ENCODE measurements at places on chromosomes 16 and 17.
A peak's percentile ranks its signal among the peaks of the same experiment; 100 is the strongest.

GRCh38 chr17:9367156-9367555 lies 208.5 kb downstream of the STX8 start:
- no peak for DNase-seq

GRCh38 chr17:78602246-78602645 lies 25.1 kb upstream of the DNAH17 start:
- no peak for DNase-seq

GRCh38 chr16:87848676-87849345 lies 20.5 kb downstream of the SLC7A5 start:
- no peak for DNase-seq

DNA sequence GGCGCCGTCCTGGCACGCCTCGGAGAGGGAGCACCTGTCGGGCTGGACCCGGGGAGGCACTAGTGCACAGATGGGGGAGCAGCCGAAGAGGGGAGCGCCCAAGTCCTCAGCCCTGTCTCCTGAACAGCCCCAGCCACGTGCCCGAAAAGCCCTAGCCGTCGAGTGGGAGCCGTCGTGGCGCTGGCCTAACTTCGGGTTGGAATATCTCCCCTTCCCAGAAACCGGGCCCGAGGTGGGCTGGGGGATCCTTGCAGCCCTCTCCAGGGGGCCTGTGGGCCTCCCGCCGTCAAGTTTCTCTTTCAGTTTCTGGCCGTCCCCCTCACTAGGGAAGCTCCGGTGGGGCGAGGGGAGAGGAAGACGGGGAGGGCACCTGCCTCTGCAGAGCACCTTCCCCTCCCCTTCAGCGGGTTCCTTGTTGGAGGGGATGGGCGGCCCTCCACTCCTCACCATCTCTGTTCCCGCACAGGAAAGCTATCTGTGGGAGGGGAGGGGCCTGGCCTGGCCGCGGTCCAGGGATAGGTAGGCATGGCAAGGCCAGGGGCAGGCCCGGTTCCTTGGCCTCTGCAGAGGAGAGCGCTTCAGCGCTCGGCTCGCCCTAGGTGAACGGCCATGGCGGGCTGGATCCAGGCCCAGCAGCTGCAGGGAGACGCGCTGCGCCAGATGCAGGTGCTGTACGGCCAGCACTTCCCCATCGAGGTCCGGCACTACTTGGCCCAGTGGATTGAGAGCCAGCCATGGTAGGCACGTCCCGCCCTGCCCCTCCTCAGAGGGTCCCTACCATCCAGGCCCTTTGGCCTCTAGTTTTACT lies 709 bp downstream of the STAT5A start:
- peak; percentile 70 for DNase-seq

GRCh38 chr17:48231995-48232959 lies 124.7 kb downstream of the SNX11 start:
- no peak for DNase-seq

GRCh38 chr16:58459344-58460218 lies 40.4 kb upstream of the NDRG4 start:
- no peak for DNase-seq

- DNase-seq, result peak; percentile 52
These were observed 486 bp downstream of the PIGS start for GRCh38 chr17:28570716-28571360.

- DNase-seq, result no peak
These were observed 90.8 kb upstream of the COX10 start for GRCh38 chr17:13978478-13978877.

- no peak for DNase-seq
These were observed 15.0 kb downstream of the GGA3 start for GRCh38 chr17:75246404-75246803.

DNA sequence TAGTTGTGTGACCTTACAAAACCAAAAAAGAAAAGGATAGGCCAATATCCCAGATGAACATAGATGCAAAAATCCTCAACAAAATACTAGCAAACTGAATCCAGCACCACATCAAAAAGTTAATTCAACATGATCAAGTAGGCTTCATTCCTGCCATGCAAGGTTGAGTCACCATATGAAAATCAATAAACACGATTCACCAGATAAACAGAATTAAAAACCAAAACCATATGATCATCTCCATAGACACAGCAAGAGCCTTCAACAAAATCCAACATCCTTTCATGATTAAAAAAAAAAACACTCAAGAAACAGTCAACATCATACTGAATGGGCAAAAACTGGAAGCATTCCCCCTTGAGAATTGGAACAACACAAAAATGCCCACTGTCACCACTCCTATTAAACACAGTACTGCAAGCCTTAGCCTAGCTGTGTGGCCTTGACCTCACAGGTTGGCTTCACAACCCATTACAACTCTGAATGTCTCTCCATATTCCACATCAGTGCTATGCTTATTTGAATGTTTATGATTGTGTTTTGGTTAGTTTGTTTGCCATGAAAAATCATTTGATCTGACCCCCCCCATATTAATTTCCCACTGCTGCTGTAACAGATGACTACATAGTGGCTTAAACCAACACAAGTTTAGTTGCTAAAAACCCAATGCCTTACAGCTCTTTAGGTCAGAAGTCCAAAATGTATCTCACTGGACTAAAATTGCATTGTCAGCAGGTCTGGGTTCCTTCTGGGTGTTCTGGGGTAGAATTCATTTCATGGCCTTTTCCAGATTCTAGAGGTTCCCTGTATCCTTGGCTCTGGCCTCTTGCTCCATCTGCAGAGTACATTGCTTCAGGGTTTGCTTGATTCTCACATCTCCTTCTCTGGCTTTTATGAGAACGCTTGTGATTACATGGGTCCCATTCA lies 257.1 kb upstream of the DYNLRB2 start:
- DNase-seq, result no peak

- DNase-seq, result no peak
These were observed 1.2 kb downstream of the HOXB1 start for GRCh38 chr17:48529683-48530009.

- DNase-seq, result no peak
These were observed 3.5 kb downstream of the ZFP1 start for GRCh38 chr16:75151798-75152197.

DNA sequence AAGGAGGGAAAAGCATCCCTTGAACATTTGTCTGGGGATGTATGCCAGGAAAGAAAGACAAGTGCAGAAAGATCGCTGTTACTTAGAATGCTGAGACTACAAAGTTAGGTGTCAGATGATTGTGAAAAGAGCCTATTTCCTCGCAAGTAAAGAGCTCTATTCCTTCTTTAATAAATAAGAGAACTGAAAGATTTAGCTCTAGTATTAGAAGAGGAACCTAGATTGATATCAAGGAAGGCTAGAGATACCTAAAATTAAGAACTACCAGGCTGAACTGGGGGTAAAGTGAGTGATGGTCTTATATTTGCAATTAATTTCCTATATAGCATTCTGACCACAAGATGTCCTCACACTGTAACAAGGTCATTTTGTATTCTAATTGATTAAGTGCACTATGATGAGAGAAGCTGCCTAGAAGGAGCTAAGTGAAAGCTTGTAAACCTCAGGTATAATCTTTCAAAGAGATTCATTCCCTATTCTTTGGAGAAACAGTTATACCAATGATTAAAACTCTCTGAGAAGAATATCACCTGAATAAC lies 62.3 kb downstream of the SSH2 start:
- DNase-seq, result no peak

DNA sequence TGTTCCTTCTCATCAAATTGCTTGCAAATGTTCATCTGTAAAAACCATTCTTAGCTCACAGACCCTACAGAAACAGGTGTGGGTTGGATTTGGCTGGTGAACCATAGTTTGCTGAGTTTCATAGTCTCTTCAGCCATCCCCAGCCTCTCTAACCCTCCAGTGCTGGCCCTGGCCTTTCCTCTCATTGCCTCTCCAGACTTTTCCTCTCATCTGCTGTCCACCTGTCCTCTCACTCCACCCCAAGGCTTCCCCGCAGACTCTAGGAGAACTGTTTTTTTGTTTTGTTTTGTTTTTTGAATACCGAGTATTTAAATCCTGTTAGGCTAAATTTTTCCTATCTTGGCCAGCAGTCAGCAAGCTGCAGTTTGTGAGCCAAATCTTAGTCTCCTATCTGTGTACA lies 41.1 kb downstream of the MEOX1 start:
- no peak for DNase-seq

GRCh38 chr16:10862438-10862837 lies 14.6 kb upstream of the CIITA start:
- peak; percentile 26 for DNase-seq

DNA sequence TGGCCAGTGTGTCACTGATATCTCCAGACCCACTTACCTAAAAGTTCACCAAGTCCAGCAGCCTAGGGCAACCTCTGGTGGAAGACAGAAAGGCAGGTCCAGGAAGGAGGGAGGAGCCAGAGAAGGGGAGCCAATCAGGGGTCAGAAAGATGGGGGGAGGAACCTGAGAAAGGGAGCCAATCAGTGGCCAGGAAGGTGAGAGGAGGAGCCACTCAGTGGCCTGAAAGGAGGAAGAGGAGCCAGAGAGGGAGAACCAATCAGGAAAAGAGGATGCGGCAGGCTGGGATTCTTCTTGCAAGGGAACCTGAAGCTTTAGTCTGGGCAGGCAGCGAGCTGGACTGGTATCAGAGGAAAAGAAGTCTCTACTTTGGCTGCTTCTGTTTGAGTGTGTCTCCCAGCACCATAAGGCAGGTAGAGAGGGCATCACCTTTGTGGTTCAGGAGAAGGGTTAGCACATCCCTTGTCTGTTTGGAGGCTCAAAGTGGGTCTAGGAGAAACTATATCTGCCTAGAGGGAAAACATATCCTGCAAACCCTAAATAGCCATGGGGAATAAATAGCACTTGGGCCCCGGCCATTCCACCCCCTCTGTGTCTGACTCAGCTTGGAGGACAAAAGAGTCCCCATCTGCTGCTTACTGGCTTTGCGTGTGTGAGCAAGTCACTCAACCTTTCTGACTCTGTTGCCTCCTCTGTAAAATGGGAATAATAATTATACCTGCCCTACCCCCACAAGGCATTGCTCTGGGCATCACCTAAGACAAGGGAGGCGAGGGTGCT lies 43.4 kb upstream of the CRHR1 start:
- peak; percentile 20 for DNase-seq

GRCh38 chr17:76240461-76241203 lies at the start of gene RNF157:
Gene RNF157, minus strand, starts transcription at chr17:76240493. Its CDS starts 253 bp downstream, at chr17:76240240.
- DNase-seq, result peak; percentile 82

GRCh38 chr17:31378638-31379037 lies 12.8 kb upstream of the RAB11FIP4 start:
- DNase-seq, result no peak

GRCh38 chr17:16419074-16419928 lies 3.9 kb downstream of the TRPV2 start:
- DNase-seq, result peak; percentile 39

- DNase-seq, result no peak
These were observed 2.3 kb upstream of the FA2H start for GRCh38 chr16:74776926-74777325.

- DNase-seq, result no peak
These were observed 2.0 kb upstream of the DNAI2 start for GRCh38 chr17:74271901-74272561.

- DNase-seq, result no peak
These were observed 171.6 kb downstream of the SHISA6 start for GRCh38 chr17:11412654-11413053.

DNA sequence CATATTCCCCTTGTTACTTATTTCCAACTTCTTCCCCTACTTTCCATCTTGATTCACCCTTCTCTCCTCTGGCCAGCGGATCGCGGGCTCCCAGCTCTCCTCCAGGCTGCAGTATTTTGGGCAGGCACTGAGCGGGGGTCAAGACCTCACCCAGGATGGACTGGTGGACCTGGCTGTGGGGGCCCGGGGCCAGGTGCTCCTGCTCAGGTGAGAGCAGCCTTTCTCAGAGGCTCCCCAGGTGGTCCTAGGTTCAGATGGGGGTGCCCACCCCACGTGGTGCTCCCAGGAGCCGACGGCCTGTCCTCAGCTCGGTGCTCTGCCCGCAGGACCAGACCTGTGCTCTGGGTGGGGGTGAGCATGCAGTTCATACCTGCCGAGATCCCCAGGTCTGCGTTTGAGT lies 16.0 kb downstream of the ITGAX start:
- no peak for DNase-seq

GRCh38 chr17:66830451-66830850 lies 4.5 kb upstream of the CACNG5 start:
- DNase-seq, result no peak

DNA sequence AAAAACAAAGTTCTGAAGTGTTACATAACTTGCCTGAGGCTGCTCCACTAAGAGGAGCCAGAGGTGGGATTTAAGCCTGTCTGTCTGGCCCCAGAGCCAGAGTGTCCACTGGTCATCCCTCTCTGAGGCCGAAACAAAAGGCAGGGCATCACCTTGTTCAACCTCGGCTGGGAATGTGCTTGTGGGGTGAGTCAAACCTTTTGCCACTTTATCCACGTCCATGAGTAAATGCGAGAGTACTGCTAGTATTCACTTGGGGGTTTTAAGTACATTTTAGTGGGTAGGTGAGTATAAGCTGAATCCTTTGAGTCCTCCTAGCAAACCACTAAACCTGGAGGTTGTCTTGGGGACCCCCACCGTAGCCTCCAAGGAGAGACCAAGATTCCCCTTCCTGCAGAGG lies 103.5 kb downstream of the STX8 start:
- DNase-seq, result no peak

GRCh38 chr16:23682181-23682580 lies 3.5 kb downstream of the PLK1 start:
- no peak for DNase-seq

DNA sequence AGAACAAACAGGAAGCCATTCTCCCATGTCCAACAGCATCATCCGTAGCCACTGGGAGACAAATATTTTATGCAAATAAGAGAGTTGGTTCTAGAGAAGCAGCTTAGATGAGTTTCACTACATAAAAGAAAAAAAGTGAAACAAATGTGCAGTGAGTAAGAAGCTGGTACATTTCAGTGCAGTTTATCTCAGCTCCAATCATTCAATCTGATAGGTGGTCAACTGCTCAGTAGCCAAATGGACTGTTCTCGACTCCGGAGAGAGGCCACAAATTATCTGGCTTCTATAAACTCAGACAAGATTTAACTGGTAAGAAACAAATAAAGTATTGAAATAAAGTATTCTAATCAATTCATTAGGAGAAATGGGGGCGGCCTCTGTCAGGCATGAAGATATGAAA lies 68.3 kb downstream of the MAF start:
- no peak for DNase-seq

GRCh38 chr16:63223851-63224250 lies 1187.6 kb upstream of the CDH8 start:
- DNase-seq, result no peak

DNA sequence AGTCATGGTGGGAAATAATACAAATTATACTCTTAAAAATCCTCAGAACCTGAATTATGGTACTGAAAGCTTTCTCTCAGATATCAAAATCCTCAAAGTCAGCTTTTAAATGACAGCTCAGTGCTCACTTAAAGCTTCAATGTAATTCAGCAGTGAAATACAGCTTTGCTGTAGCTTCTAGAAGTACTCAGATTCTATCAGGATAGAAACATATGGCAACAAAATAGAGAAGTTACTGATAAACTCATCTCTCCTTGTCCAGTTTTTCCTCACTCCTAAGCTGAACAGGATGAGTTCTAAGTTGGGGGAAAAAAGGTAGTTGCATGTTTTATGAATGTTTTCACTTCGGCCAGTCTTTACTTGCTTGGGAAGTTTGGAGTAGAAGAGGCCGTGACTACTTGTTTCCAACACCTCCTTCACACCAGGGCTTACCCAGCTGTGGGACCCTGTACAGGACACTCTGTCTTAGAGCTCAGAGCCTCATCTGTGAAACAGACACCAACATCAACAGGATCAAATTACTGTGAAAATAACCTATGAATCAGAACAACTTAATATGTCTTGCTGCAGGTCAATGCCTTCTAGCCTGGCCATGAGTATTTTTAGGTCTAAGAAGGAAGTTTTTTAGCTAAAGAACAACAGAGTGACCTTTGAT lies 30.2 kb downstream of the OGFOD1 start:
- DNase-seq, result no peak

GRCh38 chr17:38886643-38887010 lies 16.8 kb downstream of the LASP1 start:
- no peak for DNase-seq

GRCh38 chr17:8029121-8029520 lies 9.7 kb upstream of the ALOX15B start:
- DNase-seq, result no peak
